ENCODE measurements at places on chromosomes 7 and 10. TPM values are rescaled to one million over a fixed set of nuclear protein-coding genes. Genes with fewer than 3 reads are reported as not detected.

DNA sequence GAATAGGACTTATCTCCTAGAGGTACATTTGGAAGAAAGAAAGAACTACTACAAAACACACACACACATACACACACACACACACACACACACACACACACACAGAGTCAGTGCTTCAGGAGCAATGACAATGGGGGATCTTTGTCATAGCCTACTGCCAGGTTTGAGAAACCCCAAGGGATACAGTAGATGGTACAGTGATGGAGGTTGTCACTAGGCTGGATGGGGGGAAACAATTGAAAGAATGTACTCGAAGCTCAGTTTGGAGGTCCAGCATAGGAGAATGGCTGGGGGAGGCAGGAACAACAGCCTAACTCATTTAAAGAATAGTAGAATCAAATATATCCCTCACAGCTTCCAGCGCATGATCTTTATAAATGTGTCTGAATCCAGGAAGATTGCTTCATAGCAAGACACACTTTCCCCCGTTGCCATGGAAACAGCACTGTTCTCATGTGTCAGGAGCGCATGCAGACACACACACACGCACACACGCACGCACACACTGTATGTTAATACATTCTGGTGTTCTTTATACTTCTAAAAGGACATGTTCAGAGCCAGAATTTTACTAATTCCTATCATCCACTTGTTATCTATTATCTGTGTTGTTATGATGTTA, 32.6 kb upstream of the ZNRF2 start:
- DNase-seq: no peak

- DNase-seq: no peak
Observed at GRCh38 chr7:84682543-84682942, 488.0 kb upstream of the SEMA3A start.

- DNase-seq: peak; percentile 55
Observed at GRCh38 chr10:35639021-35639727, 2.9 kb downstream of the FZD8 start.

GRCh38 chr10:86082556-86082955, 284.0 kb downstream of the GRID1 start:
- no peak for DNase-seq

- no peak for DNase-seq
Observed at GRCh38 chr10:1335642-1336041, 279.5 kb downstream of the WDR37 start.

DNA sequence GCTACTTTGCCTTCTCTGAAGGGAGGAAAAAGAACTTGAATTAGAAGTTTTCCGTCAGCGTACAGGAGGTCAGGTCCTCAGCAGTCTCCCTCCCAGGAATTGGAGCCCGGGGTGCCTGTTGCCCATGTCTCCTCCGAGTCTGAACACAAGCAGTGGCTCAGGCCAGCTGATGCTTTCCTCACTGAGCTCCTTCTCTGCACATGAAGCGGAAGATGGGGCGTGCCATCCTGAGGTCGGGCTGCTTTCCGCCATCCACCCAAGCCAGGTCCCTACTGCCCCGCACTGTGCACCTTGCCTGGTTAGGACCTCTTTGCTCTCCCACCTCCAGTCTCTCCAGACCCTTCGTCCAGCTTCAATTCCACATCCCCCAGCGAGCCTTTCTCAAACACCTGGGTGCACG, 237.5 kb downstream of the CELF2 start:
- no peak for DNase-seq

DNA sequence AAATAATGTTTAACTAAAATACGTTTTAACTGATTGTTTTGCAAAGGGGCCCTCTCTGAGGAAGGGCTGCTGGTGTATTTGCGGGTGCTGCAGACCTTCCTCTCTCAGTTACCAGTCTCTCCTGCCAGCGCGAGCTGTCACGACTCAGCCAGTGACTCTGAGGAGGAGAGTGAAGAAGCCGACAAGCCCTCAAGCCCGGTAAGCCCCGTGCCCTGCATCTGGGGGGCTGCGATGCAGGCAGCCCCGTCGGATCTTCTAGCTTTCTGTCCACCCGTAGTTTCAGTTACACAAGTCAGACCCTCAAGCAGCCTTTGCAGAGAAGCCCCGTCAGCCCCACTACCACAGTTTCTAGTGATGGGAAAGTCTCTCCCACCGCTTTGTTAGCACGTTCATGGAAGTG, 45.1 kb downstream of the UBE3C start:
- no peak for DNase-seq

DNA sequence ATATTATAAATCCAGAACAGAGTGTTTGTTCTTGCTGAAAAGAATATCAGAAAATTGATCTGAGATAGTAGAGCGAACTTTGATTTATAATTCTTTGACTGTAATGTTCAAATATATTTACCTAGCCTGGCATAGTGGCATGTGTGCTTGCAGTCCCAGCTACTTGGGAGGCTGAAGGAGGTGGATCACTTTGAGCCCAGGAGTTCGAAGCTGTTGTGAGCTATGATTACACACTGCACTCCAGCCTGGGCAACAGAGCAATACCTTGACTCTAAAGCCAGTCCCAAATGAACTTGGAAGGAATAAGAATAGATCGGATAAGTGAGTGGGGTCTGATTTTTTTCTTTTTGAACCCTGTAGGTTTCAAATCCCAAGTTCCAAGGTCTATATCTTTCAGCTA, 23.5 kb downstream of the GNG11 start:
- no peak for DNase-seq

- DNase-seq: no peak
Observed at GRCh38 chr10:109790647-109791046, 132.7 kb downstream of the XPNPEP1 start.

GRCh38 chr10:100894033-100894432, 18.7 kb upstream of the SLF2 start:
- peak; percentile 32 for DNase-seq

GRCh38 chr10:70060389-70060788, 7.7 kb downstream of the MACROH2A2 start:
- DNase-seq: no peak

- no peak for DNase-seq
Observed at GRCh38 chr7:39432807-39433416, 133.3 kb upstream of the YAE1 start.

DNA sequence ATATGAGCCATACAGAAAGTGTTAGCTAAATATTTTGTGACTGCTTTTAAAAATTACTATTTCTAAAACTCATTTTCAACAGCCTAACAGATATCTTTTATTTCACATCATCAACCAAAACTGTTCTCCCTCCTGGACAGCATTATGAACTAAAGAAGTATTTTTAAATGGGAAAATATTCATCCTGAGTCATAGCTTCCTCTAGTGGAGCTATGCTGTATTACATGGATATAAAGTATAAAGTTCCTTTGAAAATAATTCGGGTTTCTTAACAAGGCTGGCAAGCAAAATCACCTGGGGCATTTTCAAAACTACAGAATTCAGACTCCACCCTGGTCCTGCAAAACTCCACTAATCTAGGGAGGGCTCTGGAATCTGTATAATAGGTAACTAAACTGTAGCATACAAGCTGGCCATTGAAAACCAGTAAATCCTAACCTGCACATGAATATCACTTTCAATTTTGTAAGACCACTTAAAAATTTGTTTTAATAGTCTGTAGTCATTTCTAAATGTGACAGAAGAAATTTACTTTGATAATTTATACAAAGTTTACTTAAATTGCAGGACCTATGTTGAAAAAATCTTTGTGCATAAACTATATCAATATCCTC, 53.5 kb downstream of the SCIN start:
- peak; percentile 74 for DNase-seq

DNA sequence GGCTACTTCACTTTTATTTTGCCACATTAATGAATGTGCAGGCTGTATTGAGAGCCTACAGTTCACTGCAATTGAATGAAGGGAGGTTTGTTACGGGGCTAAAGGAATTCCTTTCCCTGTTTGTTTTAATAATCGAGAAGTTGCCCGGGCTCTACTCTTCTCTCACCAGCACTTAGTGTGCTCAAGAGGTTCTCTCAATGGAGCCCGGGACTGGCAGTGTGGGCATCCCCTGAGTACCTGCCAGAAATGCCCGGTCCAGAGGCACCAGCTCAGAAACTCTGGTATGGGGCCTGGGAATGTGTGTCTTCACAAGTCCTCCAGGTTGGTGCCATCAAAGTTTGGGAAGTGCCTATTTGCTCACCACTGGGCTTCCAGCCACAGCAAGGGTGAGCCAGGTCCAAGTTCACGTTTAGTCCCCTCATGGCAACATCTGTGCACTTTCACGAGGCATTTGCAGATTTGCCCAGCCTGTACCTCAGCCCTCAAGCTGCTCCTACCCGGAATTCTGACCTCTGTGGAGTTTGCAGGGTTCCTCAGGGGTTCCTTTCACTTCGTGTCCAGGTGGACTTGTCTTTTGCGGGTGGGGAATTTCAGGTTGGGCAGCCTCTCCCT, 622.4 kb downstream of the SDK1 start:
- DNase-seq: no peak

DNA sequence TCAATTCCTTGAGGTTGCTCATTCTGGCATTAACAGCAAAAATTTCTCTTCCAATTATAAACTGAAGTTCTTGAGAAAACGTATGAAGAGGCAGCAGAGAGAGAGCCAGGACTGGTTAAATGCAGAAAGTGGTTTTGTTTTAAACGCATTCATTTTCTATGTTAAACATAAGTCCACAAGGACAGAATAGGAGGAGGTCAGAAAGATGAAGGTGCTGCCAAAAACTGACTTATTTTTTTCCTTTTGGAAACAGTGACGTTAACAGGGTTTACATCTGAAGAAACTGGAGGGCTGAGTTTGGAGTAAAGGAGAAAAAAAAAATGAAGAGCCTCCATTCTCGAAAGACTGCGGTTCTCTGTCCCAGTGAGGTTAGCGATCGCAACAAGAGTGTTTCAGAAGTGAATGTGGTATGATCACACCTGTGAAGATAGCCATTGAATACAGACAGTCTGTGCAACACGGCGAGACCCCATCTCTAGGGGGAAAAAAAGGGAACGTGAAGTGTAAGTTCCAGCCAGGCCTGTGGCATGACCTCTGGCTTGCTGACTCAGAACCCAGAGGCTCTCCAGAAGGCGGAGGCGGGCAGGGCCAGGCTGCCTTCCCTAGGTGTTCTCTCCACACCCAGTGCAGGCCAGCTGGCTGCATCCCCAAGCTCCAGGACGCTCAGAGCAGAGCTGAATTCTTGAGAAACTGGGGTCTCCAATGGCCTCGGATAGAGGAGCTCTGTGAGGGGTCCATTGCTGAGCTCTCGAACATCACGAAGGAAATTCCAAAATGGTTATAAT, 84.0 kb downstream of the CHST15 start:
- DNase-seq: no peak

GRCh38 chr7:142401951-142402350, 144.1 kb upstream of the PRSS58 start:
- DNase-seq: no peak

DNA sequence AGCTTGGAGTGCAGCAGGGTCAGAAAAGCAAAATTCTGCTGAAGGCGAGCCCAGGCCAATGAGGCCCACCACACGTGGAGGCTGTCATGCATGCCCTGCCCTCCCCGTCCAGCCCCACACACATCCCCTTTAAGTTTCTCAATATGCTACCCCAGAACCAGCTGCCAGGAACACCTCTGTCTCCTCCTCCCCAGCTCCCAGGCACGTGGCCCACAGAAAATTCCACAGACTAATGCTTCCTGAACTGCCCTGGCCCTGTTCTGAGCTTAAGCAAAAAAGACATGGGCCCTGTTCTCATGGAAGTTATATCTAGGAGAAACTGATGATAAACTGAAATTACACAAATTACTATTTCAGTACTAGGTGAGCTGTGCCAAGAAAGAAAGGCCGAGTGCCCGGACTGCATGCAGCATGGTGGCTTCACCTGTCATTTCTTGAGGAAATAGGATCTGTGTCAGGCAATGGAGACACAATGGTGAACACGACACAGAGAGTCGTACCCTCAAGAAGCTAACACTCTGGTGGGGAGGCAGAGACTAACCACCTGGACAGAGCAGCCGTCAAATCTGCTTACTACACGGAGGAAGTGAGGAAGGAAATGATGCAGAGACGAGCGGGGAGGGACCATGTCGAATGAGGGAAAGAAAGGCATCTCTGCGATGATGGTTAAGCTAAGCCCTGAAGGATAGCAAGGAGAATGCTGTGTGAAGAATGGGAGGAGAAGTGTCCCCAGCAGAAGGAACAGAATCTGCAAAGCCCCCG, 44.5 kb downstream of the PODXL start:
- DNase-seq: no peak

- peak; percentile 60 for DNase-seq
Observed at GRCh38 chr10:501596-501995, 187.9 kb downstream of the DIP2C start.

GRCh38 chr10:127039435-127039834, 134.2 kb downstream of the DOCK1 start:
- DNase-seq: no peak

GRCh38 chr10:80382989-80383388, 25.4 kb upstream of the PRXL2A start:
- DNase-seq: no peak

DNA sequence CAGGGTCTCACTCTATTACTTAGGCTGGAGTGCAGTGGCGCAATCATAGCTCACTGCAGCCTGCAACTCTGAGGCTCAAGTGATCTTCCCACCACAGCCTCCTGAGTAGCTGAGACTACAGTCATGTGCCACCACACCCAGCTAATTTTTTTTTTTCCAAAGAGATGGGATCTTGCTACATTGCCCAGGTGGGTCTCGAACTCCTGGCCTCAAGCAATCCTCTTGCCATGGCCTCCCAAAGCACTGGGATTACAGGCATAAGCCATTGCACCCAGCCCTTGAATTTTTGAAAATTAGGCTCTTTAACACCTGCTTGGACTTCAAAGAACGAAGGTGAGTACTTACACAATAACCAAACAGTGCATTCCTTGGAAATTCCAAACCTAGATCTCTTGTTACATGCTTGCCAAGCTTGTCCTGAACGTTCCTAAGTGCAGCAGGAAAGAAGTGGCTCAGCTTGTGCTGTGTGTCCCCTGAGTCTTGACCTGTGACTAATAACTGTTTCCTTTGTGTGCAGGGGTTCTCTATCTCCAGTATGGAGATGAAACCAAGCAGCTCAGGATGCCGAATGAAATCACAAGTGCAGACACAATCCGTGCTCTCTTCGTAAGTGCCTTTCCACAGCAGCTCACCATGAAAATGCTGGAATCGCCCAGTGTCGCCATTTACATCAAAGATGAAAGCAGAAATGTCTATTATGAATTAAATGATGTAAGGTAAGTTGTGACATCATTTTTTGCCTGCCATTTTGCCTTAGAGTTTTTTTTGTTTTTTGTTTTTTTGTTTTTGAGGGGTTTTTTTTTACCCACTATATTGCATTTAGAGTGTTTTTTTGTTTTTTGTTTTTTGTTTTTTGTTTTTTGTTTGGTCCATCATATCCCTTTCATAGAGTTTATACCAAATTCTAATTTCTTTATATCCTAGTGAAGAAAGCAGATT, 223.8 kb downstream of the KIAA1217 start:
- peak; percentile 43 for DNase-seq

GATAD1 gene
- 15.8 TPM for total RNA-seq

SCD gene
- total RNA-seq: 121 TPM

PRF1 gene
- total RNA-seq: not detected

LIPK gene
- total RNA-seq: not detected

UBE2D1 gene
- total RNA-seq: 13.6 TPM

CTAGE8 gene
- total RNA-seq: 1.2 TPM

TIAL1 gene
- total RNA-seq: 46.6 TPM

TCTN3 gene
- total RNA-seq: 21.8 TPM

EPHA1 gene
- 46.4 TPM for total RNA-seq

TMEM243 gene
- 16.6 TPM for total RNA-seq

MRPS17 gene
- 20.1 TPM for total RNA-seq

CYP2C8 gene
- total RNA-seq: not detected

INA gene
- total RNA-seq: not detected

BBIP1 gene
- 19.6 TPM for total RNA-seq

CEP55 gene
- total RNA-seq: 62.6 TPM

MYO3A gene
- total RNA-seq: not detected

Data from PC-3 (cell line).